CD8-positive, alpha-beta T cell (primary cell): ENCODE measurements at places on chromosomes 2 and 18.

- DNase-seq: peak; percentile 70
These were observed 68.5 kb upstream of the STK17B start for GRCh38 chr2:196239622-196240587.

GRCh38 chr2:101806701-101807100, 109.2 kb downstream of the MAP4K4 start:
- no peak for DNase-seq

- DNase-seq: no peak
These were observed 2.3 kb downstream of the PPM1B start for GRCh38 chr2:44171018-44171417.

GRCh38 chr18:40011201-40011600, 1943.8 kb upstream of the PIK3C3 start:
- DNase-seq: no peak

DNA sequence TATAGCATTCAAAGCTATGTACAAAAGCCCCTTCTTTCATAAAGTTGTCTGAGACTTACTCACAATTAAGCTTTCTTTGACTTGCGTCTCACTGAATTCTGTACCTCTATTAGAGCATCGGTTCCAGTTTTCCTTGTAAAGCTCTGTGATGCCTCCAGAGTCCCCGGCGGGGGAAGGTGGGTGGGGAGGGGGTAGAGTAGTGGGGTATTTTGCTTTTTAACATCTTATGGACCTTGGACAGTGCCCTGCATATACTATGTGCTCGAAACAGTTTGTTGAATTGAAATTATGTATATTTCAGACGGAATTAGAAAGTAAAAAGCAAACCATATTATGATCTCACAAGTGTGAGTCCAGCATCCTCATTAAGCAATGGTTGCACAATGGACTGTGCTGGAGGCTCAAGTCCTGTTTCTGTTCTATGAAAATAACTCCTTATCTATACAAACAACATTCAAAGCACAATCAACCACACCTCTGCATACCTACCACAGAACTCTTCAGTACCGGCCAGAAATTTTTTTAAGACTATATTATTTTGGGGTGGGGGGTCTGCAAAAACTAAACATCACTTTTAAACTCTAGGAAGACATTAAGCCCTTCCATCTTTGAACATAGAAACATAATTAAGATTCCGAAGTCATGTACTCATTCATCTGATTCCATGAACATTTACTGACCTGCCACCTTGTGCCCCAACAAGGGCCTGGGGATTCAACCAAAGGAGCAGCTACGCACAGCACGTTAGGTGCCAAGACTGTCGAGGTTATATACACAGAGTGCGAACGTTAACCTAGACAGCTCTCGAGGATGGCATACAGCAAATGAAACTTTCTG, 908 bp downstream of the STAT1 start:
- no peak for DNase-seq

DNA sequence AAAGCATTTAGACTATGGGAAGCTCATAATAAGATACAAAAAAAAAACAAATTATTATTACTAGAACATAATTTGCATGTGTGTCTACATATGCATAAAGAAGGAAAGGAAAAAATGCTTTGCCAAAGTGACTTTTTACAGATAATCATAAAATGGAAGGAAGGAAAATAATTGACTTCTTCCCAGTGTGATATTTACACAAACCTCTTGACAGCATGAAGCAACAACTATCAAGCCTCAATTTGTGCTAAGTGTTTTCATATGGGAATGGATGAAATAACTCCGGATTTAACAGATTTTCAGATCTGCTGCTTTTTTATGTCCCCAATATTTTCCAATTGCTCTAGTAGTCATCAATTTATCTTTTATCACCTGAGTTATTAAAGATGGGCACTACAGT, 275.9 kb upstream of the REG3G start:
- DNase-seq: no peak

DNA sequence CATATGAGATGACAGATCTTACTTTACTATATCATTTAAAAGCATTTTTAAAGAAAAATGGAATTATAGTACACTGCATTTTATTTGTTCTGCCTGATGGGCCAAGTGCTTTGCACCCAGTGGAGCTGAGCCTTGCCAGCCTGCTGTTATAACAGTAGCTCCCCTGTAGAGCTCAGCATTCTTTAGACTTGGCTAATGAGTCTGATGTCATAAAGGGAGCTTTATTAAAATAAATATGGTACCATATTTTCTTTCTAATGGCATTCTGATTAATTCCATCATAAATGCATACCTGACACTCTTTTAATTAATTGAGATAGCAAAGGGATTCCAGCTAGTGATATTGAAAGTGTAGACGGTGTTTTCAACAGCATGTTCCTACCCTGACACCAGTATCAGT, 40.7 kb downstream of the PARD3B start:
- DNase-seq: no peak

- DNase-seq: no peak
These were observed 266.6 kb downstream of the TFCP2L1 start for GRCh38 chr2:121018136-121019061.

DNA sequence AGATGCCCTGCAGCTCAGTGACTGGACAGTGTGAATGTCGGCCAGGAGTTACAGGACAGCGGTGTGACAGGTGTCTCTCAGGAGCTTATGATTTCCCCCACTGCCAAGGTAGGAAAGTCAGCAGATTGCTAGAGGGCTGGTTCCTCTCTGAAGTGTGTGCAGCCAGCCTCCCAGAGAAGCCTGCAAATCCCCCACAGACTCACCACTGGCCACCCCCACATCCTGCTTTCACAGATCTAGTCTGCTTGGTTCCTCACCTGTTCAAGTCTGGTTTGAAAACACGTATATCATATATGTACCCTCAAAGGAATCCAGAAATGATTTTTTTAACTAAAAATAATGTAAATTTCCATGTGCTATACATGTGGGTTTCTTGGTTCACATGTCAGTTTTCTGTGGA, 121.1 kb downstream of the LAMA3 start:
- peak; percentile 72 for DNase-seq

DNA sequence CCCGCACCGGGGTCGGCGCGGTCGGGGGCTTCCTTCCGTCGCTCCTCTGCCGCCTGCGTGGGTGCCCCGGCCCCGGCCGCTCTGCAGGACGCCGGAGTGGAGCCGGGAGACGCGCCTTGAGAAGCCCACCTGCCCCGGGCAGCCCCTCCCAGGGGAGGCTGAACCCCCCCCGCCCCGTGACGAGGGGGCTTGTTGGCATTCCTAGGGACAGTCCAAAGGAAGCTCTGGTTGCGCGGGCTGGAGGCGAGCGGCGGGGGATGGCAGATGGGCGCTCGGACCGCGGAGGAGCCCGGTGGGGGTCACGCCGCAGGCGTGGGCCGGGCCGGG, 133.5 kb upstream of the MGAT5 start:
- peak; percentile 24 for DNase-seq

DNA sequence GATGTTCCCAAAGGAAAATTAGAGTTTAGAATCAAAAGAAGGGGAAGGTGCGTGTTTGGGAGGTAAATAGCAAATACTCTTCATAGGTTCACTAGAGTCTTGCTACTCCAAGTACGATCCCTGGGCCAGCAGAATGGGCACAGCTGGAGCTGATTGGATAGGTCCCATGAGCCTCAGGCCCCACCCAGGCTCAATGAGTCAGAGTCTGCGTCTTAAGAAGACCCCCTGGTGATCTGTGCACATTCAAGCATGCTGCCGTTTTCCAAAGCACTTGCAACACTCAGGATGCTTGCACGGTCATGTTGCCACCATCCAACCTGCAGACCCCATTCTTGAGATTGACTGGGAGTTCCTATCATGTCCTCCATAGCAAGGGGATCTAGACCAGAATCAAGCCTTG, 40.5 kb downstream of the ABCG8 start:
- DNase-seq: no peak

- no peak for DNase-seq
These were observed 5.3 kb downstream of the KLF11 start for GRCh38 chr2:10048501-10049171.

- no peak for DNase-seq
These were observed 35.7 kb upstream of the MPP4 start for GRCh38 chr2:201734111-201734510.

DNA sequence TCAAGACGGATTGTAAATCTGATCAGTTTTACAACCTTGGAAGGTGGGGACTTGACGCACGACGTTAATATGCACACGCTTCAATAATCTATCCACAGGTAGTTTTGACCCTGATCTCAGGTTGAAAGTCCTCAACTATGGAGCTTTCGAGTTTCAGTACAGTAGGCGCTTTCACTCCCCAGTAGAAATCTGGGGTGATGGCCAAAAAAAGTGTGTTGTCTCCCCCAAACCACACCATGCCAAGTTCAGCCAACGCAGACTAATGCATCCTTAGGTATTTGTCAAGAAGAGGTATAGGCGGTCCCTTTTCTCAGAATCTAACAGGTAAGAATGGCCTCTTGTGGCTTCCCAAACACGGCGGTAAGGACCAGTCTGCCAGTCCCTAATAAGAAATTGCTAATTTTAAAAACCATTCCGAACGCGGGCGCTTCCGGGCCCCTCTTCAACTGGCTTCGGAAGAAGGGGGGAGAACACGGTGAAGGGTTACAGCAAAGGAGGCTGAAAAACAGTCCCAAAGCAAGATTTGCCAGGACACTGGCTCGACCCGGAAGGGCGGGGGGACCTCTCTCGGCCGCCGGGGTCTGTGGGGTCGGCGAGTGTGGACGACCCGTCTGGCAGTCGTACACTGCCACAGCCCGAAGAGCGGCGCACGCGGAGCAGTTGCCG, 659 bp downstream of the FAM210A start:
- DNase-seq: no peak

DNA sequence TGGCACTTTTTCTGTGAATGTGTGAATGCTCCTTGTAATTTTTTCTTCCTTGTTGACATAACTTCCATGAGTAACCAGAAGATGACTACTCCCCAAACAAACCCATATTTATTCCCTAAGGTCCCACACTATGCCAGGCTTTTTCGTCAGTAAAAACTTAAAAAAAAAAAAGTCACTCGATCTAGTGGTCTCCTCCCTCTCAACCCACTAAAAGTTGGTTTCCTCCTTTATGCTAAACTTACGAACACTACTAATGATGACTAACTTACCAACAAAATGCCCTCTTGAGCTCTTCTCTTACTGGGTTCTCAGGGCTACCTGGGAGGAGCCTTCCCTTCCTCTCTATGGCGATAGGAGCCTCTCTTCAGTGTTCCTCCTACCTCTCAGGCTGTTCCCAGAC, 18.2 kb downstream of the ACVR1 start:
- no peak for DNase-seq

- DNase-seq: no peak
These were observed 144.6 kb upstream of the SATB2 start for GRCh38 chr2:199602271-199602895.

DNA sequence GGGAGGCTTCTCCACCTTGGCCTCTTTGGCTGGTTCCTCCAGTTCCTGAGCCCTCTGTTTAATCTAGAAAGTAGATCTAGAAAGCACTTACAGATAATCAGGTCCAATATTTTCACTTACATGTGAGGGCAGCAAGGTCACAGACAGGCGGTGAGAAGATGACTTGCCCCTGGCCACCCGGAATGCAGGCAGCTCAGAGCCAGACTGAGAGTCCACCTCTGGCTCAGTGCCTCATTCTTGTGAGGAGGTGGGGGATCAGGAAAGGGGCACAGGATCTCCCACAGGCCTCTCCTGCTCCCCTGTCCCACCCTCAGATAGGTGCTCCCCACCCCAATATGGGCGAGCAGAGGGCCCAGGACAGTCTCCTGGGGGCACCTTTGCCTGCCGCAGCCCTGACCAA, 5.8 kb downstream of the WNT6 start:
- DNase-seq: no peak

GRCh38 chr18:57523171-57523956, 63.1 kb downstream of the FECH start:
- no peak for DNase-seq

DNA sequence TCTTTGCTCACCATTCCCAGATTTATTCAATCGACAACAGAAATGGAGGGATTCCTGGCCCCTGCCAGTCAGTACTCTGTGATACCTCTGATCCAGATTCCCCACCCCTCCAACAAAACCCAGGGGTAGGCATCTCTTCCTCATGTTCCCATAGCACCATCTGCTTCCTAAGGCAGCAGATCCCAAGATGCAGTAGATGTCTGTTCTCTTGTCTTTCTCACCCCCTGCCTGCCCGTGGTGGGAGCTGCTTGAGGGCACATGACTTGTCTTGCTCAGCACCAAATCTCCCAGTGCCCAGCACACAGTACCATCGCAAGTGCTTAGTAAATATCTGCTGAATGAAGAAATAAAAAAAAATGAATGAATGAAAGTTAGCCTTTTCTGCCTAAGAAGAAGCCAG, 98.2 kb downstream of the ZBTB7C start:
- DNase-seq: no peak

DNA sequence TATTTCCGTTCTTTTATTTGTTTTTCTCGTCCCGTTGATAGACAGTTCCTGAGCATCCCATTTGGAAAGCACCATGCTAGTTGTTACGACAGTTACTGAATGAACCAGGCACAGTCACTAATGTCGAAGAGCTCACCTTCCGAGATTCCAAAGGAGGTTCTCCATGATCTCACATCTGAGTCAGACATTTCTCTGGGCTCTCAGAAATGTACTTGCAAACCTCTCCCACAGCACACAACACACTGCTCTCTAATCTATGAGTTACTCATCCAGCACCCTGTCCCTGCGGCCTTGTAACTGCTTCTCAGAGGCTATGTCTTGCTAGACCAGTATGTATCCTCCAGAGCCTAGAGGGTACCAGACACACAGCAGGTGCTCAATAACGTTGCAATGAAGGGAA, 174.7 kb downstream of the DNER start:
- no peak for DNase-seq

GRCh38 chr2:1569879-1570450, 156.7 kb downstream of the TPO start:
- no peak for DNase-seq

DNA sequence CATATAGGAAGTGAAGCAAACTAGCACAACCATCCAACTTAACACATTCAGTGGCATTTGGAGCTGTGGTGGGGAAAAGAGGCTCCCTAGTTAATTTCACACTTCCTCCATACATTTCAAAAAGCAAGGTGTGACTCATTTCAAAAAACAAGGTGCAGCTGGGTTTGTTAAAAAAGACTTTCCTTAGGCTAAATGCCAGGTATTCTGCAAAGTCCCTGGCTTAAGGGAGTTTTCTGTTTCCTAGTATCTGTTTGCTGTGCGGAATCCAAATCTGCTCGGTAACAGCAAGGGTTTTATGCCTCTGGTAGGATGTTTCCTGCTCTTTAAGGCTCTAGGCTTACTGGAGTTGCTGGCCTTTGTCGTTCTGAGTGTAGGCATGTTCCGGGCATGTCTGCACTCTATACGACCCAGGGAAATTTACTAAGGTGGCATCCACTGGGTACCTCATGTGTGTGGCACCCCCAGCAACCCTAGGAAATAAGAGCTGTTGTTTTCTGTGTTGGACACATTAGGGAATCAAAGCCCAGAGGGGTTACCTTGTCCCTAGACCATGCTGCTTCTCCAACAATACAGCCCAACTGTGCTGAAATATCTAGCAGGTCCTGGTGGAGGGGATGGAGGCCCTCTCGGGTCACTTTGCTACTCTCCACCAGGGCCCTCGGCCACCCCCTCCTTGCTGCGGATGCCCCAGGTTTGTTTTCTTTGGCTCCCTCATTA, 634 bp upstream of the MSGN1 start:
- no peak for DNase-seq

GRCh38 chr18:35732162-35732561, 150.6 kb downstream of the GALNT1 start:
- no peak for DNase-seq

GRCh38 chr2:23794234-23794633, 132.7 kb downstream of the ATAD2B start:
- no peak for DNase-seq
